Small intestine (tissue), 16 donors: ENCODE measurements at places on chromosomes 7 and 10.

DNA sequence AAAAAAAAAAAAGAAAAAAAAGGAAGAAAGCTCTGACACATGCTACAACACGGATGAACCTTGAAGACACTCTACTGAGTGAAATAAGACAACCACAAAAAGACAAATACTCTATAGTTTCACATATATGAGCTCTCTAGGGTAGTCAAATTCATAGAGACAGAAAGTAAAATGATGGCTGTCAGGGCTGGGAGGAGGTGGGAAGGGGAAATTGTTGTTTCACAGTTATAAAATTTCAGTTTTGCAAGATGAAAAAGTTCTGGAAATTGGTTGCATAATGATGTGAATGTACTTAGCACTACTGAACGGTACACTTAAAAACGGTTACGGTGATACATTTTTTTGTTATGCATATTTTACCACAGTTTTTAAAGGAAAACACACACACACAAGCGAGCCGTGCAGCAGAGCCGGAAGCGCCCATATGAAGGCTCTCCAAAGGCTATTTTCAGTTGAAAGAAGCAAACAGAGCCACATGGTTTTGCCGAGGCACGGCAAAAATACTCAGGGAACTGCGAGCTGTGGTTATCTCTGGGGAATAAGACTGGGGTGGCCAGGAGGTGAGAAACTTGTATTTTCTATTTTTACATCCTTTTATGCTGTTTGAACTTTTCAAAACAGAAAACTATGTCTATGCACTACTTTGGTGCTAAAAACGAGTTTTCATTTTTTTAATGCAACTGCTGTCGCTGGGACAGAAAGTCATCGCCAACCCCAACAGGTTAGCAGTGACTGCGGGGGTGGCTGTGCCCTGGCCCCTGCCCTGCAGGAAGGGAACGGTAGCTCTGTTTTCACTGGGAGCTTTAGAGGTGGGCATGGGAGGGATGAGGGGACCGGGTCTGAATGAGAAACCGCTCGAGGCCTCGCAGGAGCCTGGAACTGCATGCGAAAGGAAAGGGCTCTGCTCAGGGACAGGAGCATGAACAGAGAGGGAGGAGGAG lies 132.9 kb downstream of the OAT start:
- DNase-seq = no peak

- no peak for DNase-seq
Observed at GRCh38 chr10:22483132-22483531, 137.8 kb downstream of the SPAG6 start.

- no peak for DNase-seq
Observed at GRCh38 chr7:27182285-27182841, 2.7 kb downstream of the HOXA11 start.

DNA sequence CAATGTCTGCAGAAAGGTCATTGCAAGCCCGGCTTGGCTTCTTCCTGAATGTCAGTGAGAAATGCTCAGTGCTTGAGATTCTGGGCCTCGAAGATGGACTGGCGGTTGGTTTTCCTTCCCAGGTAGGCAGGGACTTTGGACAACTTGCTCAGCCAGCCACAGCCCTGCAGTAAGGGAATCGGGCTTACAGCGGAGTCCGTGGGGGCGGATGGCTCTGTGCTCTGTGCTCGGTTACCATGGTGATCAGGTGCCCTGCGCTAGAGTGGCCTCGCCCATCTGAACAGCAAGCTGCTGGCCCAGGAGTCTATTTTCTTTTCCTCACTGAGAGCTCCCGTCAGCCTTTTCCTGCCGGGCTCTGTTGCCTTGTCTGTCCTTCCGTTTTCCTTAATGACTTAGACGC lies 77.8 kb upstream of the SH2B2 start:
- DNase-seq = peak; percentile 7

DNA sequence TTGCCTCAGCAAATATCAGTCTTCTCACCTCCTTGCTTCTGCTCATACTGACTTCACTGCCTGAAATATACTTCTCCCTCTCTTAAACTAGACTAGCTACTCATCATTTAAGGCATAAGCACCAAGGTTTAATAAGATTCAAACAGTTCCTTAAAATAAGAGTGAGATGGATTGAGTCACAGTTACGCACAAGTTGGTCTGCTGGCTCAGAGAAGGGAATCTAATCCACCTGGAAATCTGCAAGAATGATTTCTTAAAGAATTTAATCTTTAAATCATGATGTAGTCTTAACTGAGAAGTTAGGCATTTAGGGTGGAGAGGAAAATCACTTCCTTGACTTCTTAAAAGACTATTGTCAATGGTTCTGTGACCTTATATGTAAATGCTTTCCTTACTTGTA lies 56.2 kb upstream of the TMEM140 start:
- no peak for DNase-seq
